Stimulated activated CD4-positive, alpha-beta T cell treated with anti-CD3 and anti-CD28 coated beads, Interleukin-12 subunit alpha, Interleukin-12 subunit beta, amount 100 ng/mL, for 24 hours (primary cell): ENCODE measurements at places on chromosomes 11 and 22.

GRCh38 chr22:34814260-34815025 lies 251.5 kb upstream of the ISX start:
- no peak for DNase-seq

DNA sequence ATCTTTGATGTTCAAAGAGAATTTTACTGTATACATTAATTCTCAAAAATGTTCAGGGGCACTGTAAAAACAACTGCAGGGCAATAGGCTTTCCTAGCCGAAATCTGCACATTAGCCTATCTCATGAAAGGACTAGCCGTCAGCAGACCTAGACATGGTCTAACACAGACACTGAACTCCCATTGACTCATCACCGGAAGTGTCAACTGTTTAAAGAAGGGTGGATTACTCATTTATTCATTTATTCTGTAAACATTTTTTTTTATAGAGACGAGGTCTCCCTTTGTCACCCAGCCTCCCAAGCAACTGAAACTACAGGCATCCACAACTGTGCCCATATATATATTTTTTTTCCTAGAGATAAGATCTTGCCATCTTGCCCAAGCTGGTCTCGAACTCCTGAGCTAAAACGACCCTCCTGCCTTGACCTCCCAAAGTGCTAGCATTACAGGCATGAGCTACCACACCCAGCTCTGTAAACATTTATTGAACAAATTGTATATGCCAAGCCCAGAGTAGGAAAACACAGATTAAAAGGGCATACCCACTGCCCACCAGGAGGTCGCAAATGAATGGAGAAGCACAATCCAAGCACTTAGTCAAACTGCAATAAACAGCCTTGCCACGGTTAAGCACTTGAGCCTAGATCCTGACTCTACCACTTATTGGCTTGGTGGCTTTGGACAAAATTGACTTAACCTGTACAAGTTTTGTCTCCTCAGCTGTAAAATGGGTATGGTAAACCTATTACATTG lies 26.6 kb downstream of the RAB30 start:
- DNase-seq, result no peak

GRCh38 chr11:117906710-117907109 lies 22.5 kb downstream of the TMPRSS13 start:
- no peak for DNase-seq

GRCh38 chr11:130394615-130395014 lies 33.8 kb downstream of the ADAMTS8 start:
- no peak for DNase-seq

- DNase-seq, result no peak
These were observed 4.5 kb upstream of the EIF3F start for GRCh38 chr11:7982582-7983119.

DNA sequence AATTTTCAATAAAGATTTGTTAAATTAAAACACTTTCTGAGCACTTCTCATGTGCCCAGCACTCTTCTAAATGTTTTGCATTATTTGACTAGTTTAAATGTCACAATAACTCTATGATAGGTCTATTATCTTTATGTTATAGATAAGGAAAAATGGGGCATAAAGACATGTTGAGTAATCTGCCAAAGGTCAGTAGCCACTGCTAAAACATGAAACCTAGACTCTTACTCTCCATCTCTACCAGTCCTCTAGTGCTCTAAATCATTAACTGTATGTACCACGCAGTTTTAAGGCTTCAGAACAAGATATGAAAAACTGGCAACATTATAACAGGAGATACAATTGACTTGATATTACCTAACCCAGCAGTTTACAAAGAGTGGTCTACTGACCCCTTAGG lies 6.9 kb downstream of the RAB6A start:
- no peak for DNase-seq

DNA sequence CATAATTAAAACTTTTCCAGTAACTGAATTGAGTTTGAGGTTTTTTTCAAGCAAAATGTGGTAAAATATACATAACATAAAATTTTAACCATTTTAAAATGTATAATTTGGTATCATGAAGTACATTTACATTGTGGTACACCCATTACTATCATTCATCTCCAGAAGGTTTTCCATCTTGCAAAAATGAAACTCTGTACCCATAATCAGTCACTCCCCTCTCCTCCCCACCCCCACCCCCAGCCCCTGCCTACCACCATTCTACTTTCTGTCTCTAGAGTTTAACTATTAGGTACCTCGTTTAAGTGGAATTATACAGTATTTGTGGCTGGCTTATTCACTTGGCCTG lies 63.7 kb downstream of the MICAL2 start:
- no peak for DNase-seq

- no peak for DNase-seq
These were observed 2.4 kb downstream of the FADS1 start for GRCh38 chr11:61814247-61814957.

- no peak for DNase-seq
These were observed 19.8 kb upstream of the FJX1 start for GRCh38 chr11:35598254-35599125.

- no peak for DNase-seq
These were observed 61.7 kb upstream of the CECR2 start for GRCh38 chr22:17307566-17307965.

DNA sequence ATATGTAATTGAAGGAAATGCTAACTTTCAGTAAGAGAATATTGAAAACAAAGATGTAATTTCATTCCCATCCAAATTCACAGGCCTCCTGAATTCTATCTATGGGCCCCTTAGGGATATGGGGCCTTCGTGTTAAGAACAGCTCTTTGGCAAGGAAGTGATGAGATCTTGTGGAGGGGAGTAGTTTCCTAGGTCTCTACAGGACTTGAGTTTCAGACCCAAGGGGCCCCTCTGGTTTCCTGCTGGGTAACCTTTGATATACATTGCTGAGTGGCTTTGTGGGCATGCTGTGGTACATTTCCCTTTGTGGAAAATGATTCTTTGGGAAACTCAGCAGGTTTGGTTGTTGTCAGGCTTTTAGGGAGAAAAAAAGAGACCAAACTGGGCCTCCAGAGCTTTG lies 6.2 kb downstream of the STIM1 start:
- no peak for DNase-seq

GRCh38 chr22:40180403-40180802 lies 2.7 kb downstream of the TNRC6B start:
- DNase-seq, result no peak

- no peak for DNase-seq
These were observed 1473.6 kb downstream of the BRD1 start for GRCh38 chr22:48354096-48354495.

GRCh38 chr22:32603651-32604540 lies 129.3 kb downstream of the FBXO7 start:
- no peak for DNase-seq

GRCh38 chr11:79561496-79561895 lies 120.7 kb upstream of the TENM4 start:
- no peak for DNase-seq

GRCh38 chr11:35007277-35007676 lies 90.9 kb downstream of the PDHX start:
- DNase-seq, result no peak

DNA sequence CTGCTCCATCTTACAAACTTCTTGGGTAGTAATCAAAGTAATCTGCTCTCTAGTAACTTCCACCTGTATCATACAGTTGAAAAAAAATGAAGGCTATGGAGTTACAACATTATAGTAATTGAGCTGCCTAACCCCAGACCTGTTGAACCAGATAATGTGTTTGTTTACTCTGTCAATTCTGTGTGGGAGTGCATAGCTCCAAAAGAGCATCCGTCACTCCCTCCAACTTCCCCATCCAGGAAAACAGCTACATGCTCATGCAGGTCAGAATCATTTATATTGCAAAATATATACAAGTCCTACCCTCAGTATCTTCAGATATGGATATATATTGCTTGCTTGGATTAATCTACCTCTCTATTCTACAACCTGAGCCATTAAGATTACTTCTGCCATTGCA lies 244.0 kb upstream of the ANO5 start:
- DNase-seq, result no peak

DNA sequence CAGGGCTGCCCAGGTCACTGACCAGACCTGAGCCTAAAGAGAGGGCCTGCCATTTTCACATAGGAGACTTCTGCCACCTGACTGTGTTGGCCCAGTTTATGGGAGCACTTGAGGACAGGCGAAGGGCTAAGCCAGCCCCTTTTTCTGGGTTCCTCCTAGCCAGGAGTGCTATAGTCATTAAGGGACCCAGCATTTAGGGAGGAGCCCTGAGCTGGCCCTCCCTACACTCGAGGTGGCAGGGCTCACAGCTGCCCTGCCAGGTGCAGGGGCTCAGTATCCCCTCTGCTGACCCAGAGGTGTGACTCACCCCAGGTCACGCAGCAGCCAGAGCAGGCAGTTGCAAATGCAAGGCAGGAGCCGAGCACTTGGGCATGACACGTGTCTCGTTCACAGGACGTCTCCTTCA lies 86.3 kb upstream of the CRYBB3 start:
- DNase-seq, result no peak

GRCh38 chr22:29443452-29443851 lies 5.1 kb downstream of the RFPL1 start:
- DNase-seq, result no peak

DNA sequence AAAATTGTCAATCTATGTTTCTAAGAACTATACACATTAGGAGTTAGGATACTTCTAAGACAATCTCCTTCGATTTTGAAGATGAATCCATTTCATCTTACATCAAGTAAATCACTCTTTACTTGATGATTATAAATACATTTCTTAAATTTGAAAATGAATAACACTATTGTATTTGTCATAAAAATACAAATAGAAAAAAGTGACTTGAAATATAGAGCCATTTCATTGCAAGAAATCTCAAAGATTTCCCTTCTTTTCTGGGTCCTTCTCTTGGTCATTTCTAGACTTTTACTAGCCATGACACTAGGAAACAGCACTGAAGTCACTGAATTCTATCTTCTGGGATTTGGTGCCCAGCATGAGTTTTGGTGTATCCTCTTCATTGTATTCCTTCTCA lies at the start of gene OR5AK2:
Gene OR5AK2, plus strand, starts transcription at position 301 of the 400 bp plus-strand sequence. Its CDS starts 0 bp downstream, at position 301.
- no peak for DNase-seq

DNA sequence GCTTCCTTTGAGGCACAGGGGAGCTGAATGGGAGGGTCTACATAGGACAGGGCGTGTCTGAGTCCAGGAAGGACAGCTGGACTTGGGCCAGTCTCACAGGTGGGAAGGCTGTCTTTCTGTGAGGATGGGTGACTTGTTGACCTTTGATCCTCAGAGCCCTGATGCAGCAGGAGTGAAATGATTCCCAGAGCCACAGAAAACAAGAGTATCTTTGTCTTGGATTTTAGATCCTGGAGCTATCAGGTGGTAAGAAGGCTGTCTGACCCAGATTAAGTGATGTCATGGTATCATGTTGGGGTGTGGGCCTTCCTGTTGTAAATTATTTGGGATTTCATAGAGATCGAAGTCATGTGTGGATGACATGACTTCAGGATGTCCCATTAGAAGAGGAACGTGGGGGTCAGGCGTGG lies 15.0 kb downstream of the PTPRJ start:
- DNase-seq, result no peak

- DNase-seq, result no peak
These were observed 47.9 kb upstream of the DDI1 start for GRCh38 chr11:103988595-103988969.

DNA sequence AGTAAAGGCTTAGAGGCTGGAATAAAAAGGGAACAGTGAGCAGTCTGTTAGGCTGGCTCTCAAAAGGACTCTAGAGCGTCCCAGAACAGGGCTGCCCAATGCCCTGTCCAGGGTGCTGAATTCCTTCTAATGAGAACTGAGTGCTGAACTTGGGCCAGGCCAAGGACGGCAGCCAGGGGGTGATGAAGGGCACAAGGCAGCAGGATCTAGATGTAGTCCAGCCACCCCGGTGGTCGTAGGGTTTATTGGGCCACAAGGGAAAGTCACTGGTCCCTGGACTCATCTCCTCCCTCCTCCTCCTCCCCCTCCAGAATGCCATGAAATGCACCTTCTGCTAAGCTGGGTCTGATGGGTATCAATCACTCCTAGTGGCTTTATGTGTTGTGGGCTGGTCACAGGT lies 19.2 kb downstream of the NPTXR start:
- no peak for DNase-seq

DNA sequence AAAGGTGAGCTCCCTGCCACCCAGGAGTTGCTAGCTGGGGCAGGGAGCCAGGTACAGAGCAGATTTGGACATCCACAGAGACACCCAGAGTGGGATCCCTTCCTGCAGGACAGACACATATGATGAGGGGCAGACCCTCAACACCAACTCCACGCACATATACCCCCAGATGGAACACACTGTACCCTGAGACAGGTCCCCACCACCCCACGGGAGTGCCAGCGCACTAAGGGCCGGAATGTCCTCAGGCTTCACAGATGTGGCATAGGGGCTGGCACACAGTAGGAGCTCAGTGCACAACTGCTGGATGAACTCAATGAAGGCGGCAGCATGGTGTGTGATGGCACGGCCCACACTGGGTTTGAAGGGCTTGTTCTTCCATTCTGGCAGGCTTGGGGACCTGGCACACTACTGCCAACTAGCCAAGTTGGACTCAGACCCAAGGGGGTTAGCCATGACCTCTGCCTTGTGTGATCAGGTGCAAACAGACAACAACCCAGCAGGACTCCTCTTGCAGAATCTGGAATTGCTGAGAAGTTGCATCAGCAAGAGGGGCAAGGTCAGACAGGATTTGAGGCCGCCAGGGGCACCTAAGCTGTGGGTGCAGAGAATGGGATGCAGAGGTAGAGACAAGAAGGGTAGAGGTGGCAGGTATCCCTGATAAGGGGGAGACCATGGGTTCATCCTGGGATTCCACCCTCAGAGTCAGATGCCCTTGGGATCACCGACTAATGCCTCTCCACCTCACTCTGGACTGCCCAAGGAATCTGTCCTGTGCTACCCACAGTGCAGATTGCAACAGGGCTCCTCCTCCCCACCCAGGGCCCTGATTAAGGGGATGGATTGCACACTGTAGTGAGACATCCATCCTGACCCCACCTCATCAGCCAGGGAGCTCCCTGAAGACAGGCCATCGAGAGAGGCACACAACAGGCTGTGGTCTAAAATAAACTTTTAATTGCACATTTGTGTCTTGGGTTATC lies 2.4 kb downstream of the C22orf15 start:
- no peak for DNase-seq

DNA sequence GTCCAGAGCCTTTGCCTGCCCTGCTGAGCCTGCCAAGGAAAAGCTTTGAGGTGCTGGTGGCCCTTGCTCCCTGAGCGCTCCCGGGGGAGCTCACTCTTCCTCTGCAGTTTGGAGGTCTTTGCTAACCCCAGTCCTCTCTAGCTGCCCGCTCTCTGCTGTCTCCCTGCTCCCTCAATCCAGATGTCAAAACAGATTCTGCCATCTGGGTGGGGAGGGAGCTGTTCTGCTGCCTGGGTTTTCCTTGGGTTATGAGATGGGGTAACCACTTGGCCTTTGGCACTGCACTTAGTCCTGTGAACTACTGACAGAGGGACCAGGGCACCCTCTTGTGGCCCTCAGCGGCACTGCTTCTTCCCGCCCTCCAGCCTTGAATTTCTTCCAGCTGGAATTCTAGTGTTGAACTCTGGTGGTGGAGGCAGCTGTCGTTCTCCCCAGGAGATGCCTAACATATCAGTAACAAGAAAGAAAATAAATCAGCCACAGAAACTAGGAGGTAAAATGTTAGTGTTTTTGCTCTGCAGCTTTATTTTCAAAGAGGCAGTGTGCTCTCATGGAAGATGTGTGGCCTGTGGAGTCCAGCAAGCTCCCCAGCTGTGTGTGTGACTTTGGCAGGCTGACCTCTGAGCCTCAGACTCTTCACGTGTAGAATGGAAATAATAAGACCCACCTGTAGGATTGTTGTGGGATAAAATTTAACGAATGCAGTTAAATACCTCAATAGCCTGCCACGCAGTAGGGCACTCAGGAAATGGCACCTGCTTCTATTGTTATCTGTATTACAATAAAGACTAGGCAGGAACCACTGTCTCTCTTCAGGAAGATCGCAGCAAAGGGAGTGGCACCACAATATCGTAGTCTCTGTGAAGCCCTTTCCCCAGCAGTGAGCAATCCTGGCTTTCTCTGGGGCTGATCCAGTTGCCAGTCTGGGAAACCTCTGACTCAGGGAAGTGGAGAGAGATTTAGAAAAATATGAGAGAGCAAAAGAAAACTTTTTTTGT lies 23.4 kb downstream of the ARFGAP2 start:
- peak; percentile 61 for DNase-seq
